Daoy (cell line): ENCODE measurements at places on chromosomes 7 and 10. TPM values are rescaled to one million over a fixed set of nuclear protein-coding genes. Genes with fewer than 3 reads are reported as not detected.

MTURN gene
- 11.8 and 18.4 TPM in 2 replicates for total RNA-seq

NUDT5 gene
- total RNA-seq: 125 and 154 TPM in 2 replicates

SEPTIN14 gene
- not detected in 2 replicates for total RNA-seq

PIK3AP1 gene
- 2.1 and 2.7 TPM in 2 replicates for total RNA-seq

COL13A1 gene
- 13.0 and 19.5 TPM in 2 replicates for total RNA-seq

ANXA8 gene
- 9.7 and 10.1 TPM in 2 replicates for total RNA-seq

EN2 gene
- total RNA-seq: 1.4 and 3.5 TPM in 2 replicates

HOXA1 gene
- 5.5 and 6.4 TPM in 2 replicates for total RNA-seq
